Activated CD8-positive, alpha-beta T cell treated with anti-CD3 and anti-CD28 coated beads for 36 hours (primary cell): ENCODE measurements at places on chromosomes 7 and 10. TPM values are rescaled to one million over a fixed set of nuclear protein-coding genes. Genes with fewer than 3 reads are reported as not detected.

Gene TMEM229A
- total RNA-seq, result not detected

Gene TFEC
- not detected for total RNA-seq

Gene CALD1
- total RNA-seq, result 2.1 TPM

Gene CFAP46
- total RNA-seq, result not detected

Gene CYP17A1
- total RNA-seq, result not detected

Gene CLEC2L
- not detected for total RNA-seq

Gene RTKN2
- 1.4 TPM for total RNA-seq

DNA sequence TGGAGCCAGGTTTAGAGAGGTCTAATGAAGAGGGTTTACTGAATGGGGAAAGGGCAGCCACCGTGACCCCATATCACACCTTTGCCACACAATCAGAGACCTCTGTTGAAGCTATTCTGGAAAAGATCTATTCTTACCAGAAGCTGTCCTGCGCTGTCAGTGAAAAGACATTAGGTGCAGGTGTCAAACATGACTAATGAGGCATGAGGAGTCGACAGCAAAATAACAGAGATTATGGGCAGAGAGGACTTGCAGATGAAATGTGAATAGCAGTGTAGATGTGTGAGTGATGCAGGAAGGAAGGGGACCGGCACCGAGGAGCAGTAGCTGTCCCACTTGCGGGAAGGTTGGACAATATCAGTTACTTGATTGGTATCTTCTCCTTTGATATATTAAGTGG, 627.7 kb upstream of the GALNT17 start:
- DNase-seq, result no peak
- no peaks in the 10 kb centered on the region for H3K4me1 ChIP-seq
- no peaks in the 10 kb centered on the region for H3K27me3 ChIP-seq
- H3K27ac ChIP-seq, result no peak overlapping the region

DNA sequence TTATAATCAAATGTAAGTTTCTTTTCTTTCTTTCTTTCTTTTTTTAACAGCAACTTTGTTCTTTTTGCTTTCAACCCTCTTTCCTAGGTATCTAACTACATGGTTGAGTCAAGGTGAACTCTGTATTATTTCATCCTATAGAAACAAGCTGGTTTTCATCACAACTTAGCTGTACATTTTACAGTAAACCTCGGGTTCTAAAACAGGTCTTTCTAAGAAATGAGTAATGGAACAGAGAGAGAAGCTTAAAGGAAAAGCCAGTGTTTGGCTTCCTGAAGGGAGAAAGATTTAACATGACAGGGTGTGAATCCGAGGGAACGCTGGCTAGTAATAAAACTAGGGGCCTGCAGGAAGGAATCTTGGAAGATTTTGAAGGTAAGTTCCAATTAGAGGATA, 143.4 kb upstream of the ITGB1 start:
- H3K36me3 ChIP-seq, result no peaks in the 10 kb centered on the region
- H3K4me1 ChIP-seq, result peaks cover 26% of the 10 kb centered on the region
- H3K27me3 ChIP-seq, result peaks cover 2% of the 10 kb centered on the region
- peak overlapping the region; percentile 53 for H3K27ac ChIP-seq
- no peak for DNase-seq

GRCh38 chr7:102065226-102065625, 221.4 kb upstream of the SH2B2 start:
- H3K4me1 ChIP-seq, result no peaks in the 10 kb centered on the region
- peaks cover 11% of the 10 kb centered on the region for H3K36me3 ChIP-seq
- DNase-seq, result no peak
- H3K27me3 ChIP-seq, result no peaks in the 10 kb centered on the region
- no peak overlapping the region for H3K27ac ChIP-seq

GRCh38 chr10:132110111-132110521, 44.4 kb downstream of the JAKMIP3 start:
- H3K4me3 ChIP-seq, result no peak overlapping the region
- no peak for DNase-seq
- H3K27me3 ChIP-seq, result no peaks in the 10 kb centered on the region
- no peak overlapping the region for H3K27ac ChIP-seq
- H3K4me1 ChIP-seq, result no peaks in the 10 kb centered on the region

- DNase-seq, result no peak
- H3K36me3 ChIP-seq, result peaks cover 6% of the 10 kb centered on the region
- H3K4me3 ChIP-seq, result no peak overlapping the region
- no peaks in the 10 kb centered on the region for H3K27me3 ChIP-seq
- H3K27ac ChIP-seq, result no peak overlapping the region
- H3K4me1 ChIP-seq, result peaks cover 50% of the 10 kb centered on the region
Measured at GRCh38 chr10:79143879-79144278, 75.1 kb downstream of the ZMIZ1 start.

GRCh38 chr10:131418681-131419080, 107.2 kb upstream of the TCERG1L start:
- no peaks in the 10 kb centered on the region for H3K27me3 ChIP-seq
- no peak overlapping the region for H3K27ac ChIP-seq
- DNase-seq, result no peak
- no peak overlapping the region for H3K4me3 ChIP-seq
- H3K36me3 ChIP-seq, result no peaks in the 10 kb centered on the region

- DNase-seq, result no peak
- no peak overlapping the region for H3K27ac ChIP-seq
- no peaks in the 10 kb centered on the region for H3K36me3 ChIP-seq
- no peaks in the 10 kb centered on the region for H3K4me1 ChIP-seq
- H3K4me3 ChIP-seq, result no peak overlapping the region
Measured at GRCh38 chr7:28081016-28081415, 99.6 kb downstream of the JAZF1 start.

DNA sequence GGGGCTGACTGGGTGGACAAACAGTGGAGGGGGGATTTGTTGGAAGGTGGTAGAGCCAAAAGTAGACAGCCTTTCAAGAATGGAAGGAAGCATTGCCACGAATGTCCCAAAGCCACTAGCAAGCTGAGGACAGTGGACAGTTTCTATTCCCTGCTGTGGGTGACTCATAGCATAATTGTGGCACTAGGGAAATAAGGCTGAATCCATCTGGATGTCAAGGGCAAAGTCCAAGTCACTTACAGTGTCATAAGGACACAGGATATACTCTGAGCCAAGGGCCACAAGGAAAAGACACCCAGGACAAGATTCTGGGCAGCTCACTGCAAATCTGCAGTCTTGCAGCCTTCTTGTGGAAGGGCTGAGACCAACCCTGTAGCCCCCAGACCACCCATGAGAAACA, 79.7 kb downstream of the FRMPD2 start:
- no peaks in the 10 kb centered on the region for H3K27me3 ChIP-seq
- H3K4me3 ChIP-seq, result no peak overlapping the region
- no peaks in the 10 kb centered on the region for H3K36me3 ChIP-seq
- H3K27ac ChIP-seq, result no peak overlapping the region
- no peaks in the 10 kb centered on the region for H3K4me1 ChIP-seq

- no peak overlapping the region for H3K27ac ChIP-seq
- H3K4me3 ChIP-seq, result no peak overlapping the region
- H3K27me3 ChIP-seq, result no peaks in the 10 kb centered on the region
- no peaks in the 10 kb centered on the region for H3K36me3 ChIP-seq
- H3K4me1 ChIP-seq, result no peaks in the 10 kb centered on the region
- DNase-seq, result no peak
Measured at GRCh38 chr7:19851504-19851903, 78.1 kb upstream of the TMEM196 start.

- no peak overlapping the region for H3K27ac ChIP-seq
- DNase-seq, result no peak
- H3K4me1 ChIP-seq, result peaks cover 6% of the 10 kb centered on the region
- H3K27me3 ChIP-seq, result peaks cover 2% of the 10 kb centered on the region
- H3K4me3 ChIP-seq, result no peak overlapping the region
Measured at GRCh38 chr7:104894726-104895521, 119.1 kb upstream of the KMT2E start.

DNA sequence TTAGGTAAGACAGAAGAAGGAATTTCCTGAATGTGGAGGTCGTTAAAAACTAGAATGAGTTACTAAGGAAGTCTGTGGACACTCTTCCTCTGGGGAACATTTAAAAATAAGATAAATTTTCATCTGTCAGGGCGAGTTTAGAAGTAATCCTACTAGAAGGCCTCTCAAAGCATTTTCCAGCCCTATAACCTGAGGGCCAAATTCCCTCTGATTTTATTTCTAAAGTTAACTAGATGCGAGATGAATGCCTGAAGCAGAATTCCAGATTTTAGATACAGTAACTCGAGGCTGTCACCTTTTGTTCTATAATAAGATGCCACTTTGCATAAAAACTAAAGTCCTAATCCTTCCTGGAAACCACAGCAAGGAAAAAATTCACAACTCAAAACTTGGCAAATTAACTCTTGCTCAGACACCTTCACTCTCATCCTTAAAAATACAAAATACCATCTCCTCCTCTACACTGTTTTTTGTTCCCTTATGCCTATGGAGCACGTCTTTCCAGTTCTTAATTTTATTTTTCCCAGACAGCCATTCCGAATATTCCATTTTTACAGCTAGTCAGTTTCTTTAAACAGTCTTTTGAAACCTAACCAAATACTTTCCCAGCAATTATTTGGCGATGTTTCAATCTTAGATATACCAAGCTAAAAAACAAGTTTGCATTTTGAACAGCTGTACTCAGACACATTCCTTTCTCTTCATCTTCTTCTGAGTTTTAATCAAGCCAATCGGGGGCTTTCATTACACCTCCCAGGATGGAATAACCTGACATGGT, 420.7 kb upstream of the NFE2L3 start:
- no peak overlapping the region for H3K4me3 ChIP-seq
- no peaks in the 10 kb centered on the region for H3K4me1 ChIP-seq
